ENCODE measurements at places on chromosomes 1 and 21. TPM values are rescaled to one million over a fixed set of nuclear protein-coding genes. Genes with fewer than 3 reads are reported as not detected.

Gene KCNA3
- not detected for total RNA-seq

Gene TRIM58
- total RNA-seq, result not detected

Gene AJAP1
- total RNA-seq, result not detected

Gene DENND2C
- 11.3 TPM for total RNA-seq

Gene DNALI1
- 35.9 TPM for total RNA-seq

Gene NUDT4B
- total RNA-seq, result 64.9 TPM

Gene CSF3R
- total RNA-seq, result not detected

Gene FCRL3
- total RNA-seq, result not detected

Gene GJB4
- total RNA-seq, result not detected

Gene ADCY10
- total RNA-seq, result not detected

Gene PCSK9
- total RNA-seq, result 1.2 TPM

Gene SERTAD4
- not detected for total RNA-seq

GRCh38 chr1:215600258-215600792 lies 33.2 kb downstream of the KCTD3 start:
- DNase-seq, result no peak

GRCh38 chr1:162083273-162083672 lies 13.8 kb downstream of the NOS1AP start:
- DNase-seq, result no peak

DNA sequence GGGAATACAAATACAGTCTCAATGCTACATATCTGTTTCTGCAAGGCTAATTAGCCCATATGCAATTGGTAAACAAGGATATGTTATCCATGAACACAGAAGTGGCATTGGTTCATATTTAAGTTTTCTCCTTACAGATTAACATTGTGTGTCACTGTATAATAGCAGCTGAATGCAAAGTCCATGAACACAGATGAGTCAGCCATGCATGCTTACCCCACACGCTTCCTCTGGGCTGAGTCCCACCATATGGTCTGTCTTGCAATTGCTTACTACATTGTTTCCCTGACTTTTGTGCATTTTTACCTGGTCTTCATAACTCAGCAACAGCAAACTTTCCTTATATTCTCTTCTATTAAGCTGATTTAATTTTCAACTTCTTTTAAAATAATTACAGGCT lies 41.5 kb upstream of the TSNAX start:
- no peak for DNase-seq

GRCh38 chr1:214330222-214330621 lies 49.3 kb downstream of the SMYD2 start:
- DNase-seq, result no peak

- no peak for DNase-seq
Measured at GRCh38 chr1:109383087-109383779, 14.5 kb downstream of the SORT1 start.

DNA sequence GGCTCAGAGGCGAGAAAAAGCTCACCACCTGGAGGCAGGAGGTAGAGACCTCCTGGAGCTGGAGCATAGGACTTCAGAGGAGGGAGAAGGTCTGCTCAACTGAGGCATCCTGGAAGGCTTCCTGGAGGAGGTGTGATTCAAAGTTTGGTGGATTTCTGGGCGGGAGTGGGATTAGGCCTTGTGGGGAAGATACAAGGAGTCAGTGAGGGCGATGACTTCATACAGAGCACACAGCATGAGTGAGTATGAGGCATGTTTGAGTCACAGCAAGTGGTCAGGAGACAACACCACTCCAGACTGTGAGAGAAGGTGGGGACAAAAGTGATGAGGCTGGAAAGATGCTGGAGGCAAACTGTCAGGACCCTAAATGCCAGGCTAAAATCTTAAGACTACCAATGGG lies 77.6 kb downstream of the MATN1 start:
- DNase-seq, result no peak

DNA sequence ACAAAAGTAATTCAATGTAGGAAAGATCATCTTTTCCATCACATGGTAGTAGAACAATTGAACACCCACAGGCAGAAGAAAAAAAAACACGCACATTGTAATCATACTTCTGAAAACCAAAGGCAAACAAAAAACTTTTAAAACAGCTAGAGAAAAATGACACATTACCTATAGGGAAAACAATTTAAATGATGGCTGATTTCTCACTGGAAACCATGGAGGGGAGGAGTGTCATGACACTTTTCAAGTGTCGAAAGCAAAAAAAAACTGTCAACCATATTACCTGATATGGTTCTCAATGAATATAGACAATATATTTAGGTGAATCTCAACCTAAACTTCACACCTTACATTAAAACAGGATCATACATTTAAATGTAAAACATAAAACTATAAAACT lies 776 bp upstream of the SLAMF7 start:
- DNase-seq, result no peak

- DNase-seq, result no peak
Measured at GRCh38 chr1:55213151-55213884, 1.8 kb downstream of the USP24 start.

- peak; percentile 97 for DNase-seq
Measured at GRCh38 chr1:119554183-119554582, 47.2 kb downstream of the HSD3B1 start.

DNA sequence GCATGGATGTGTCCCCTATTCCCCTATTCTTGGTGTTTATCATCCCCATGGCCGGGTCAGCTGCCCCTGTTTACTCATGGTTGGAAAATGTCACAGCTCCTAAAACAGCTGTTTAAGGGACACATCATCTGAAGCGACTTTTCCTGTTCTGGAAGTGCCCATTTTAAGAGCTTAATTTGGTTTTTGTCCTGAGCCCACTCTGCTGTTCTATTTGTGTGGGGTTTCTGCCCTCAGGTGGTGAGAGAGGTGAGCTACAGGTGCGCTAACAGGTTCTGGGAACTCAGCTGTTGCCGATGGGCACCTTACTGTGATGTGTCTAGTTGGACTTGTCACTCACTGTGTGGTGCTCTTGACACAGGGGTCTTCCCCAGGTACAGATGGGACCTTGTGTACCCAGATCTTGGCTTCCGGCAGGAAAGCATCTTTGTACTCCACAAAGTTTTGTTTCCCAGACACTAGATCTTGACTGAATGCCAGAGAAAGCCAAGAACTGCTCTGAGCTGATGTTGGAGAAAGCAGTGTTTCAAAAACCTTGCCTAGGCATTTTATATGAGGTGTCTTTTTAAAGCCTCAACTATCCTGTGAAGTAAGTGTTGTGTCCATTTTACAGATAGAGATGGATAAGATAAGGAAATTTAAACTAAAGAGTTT lies 59.0 kb upstream of the CD1D start:
- DNase-seq, result peak; percentile 54

DNA sequence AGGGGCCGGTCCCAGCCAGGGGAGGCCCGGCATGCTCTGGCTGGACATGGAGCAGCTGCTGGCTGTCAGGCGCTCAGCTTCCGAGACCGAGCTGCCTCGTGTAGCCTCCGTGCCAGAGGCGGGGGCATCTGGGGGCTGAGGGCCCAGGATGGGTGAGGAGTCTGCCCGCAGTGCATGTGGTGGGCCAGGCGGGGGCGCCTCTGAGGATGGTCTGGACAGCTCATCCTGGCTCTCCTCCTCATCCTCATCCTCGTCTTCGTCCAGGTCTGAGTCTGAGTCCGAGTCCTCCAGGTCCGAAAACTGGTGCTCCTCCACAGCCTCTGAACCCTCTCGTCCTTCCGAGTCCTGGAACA lies 28.9 kb upstream of the EDN2 start:
- no peak for DNase-seq

DNA sequence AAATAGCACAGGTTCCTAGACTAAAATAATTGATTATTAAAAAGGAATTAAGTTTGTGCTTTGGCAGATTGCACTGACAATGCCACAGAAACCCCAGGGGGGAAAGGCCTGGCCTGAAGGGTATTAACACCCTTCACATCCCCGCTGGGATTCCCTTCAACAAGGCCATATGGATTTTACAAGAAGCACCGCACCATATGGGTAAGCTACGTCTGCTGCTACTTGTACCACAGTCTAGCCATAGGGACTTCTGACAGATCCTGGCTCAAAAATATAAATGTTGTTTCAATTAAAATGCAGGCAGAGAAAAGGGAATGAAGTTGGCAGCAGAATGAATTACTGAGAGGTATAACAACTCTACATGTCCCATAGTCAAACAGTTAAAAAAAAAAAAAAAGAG lies 101.0 kb downstream of the DENND1B start:
- no peak for DNase-seq

DNA sequence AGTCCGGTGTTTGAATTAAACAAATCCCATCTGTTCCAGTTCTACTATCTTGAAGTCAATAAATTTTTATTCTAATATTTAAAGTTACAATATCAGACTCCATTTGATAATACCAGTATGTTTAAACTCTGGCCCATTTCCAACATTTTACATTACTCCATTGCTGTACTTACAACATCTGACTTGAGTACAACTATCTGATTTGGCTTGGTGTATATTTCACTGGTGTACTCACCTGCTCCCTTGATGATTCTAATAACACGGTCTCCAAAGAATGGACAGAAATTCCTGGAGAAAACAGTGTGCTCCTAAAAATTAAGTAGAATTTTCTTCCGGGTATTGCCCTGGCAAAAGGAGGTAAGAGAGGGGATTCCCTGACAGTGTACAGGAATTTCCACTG lies 680.5 kb upstream of the ADAMTS5 start:
- no peak for DNase-seq

GRCh38 chr1:231985296-231986023 lies 358.9 kb downstream of the DISC1 start:
- DNase-seq, result no peak

DNA sequence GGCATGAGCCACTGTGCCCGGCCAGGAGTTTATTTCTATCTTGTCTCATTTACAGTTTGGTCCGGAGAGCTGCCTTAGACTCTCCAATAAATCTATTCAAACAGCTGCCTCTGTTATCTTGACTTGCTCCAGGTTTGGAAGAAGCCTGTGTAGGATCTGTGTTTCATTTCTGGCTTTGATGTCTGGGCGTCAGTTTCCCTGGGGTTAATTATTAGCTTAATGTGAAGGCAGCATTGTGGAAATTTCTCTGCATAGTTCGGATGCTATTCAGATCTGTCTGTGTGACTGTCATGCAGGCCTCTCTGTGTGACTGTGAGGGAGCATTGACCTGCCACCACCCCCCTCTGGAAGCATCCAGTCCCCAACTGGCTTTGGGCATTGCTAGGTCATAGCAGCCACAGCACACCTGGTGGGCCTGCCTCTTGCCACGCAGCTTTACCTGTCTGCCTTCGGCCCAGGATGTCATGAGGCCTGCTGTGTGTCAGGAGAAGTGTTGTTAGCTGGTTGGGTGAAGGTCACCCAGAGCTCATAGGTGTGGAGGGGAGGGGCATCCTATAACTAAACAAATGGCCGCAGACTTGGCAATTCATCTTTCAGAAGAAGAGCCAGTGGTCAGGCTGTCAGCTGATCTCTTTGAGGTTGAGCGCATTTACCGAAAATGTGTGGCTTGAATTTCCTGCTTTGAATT lies 9.8 kb downstream of the IFNGR2 start:
- no peak for DNase-seq

All from myocyte (in vitro differentiated cells).